Fibroblast of the aortic adventitia (primary cell): ENCODE measurements at places on chromosomes 3 and 15. TPM values are rescaled to one million over a fixed set of nuclear protein-coding genes. Genes with fewer than 3 reads are reported as not detected.

COL8A1 gene
- total RNA-seq, result 24.3 and 25.1 TPM in 2 replicates

ST3GAL6 gene
- 2.3 and 3.5 TPM in 2 replicates for total RNA-seq

GOLGA8B gene
- 18.0 and 33.9 TPM in 2 replicates for total RNA-seq

SHF gene
- total RNA-seq, result 1.9 and 11.0 TPM in 2 replicates

TGM5 gene
- total RNA-seq, result not detected in 2 replicates

AHSG gene
- total RNA-seq, result not detected in 2 replicates

GPR62 gene
- total RNA-seq, result 0.09 TPM in 1 of 2 replicates, not detected in the other

TF gene
- under 0.01 and 4.0 TPM in 2 replicates for total RNA-seq
